ENCODE measurements at places on chromosomes 11 and 22.
A peak's percentile ranks its signal among the peaks of the same experiment; 100 is the strongest.

DNA sequence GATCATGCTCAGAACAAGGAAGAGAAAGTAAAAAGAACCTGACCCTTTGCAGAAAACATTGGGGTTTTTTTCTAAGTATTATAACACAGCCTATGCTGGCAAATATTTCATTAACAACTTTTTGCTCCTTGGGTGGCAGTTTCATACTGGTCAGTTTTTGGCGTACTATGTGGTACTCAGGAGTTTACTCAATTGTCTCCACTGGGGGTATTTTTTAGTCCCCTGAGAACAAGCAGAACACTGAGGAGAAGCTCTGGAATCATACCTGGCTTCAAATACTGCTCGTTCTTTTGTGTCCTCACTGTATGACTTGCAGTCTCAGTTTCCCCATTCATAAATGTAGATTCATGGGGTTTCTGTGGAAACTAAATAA is 90.4 kb downstream of the SERGEF start:
- no peak for DNase-seq

DNA sequence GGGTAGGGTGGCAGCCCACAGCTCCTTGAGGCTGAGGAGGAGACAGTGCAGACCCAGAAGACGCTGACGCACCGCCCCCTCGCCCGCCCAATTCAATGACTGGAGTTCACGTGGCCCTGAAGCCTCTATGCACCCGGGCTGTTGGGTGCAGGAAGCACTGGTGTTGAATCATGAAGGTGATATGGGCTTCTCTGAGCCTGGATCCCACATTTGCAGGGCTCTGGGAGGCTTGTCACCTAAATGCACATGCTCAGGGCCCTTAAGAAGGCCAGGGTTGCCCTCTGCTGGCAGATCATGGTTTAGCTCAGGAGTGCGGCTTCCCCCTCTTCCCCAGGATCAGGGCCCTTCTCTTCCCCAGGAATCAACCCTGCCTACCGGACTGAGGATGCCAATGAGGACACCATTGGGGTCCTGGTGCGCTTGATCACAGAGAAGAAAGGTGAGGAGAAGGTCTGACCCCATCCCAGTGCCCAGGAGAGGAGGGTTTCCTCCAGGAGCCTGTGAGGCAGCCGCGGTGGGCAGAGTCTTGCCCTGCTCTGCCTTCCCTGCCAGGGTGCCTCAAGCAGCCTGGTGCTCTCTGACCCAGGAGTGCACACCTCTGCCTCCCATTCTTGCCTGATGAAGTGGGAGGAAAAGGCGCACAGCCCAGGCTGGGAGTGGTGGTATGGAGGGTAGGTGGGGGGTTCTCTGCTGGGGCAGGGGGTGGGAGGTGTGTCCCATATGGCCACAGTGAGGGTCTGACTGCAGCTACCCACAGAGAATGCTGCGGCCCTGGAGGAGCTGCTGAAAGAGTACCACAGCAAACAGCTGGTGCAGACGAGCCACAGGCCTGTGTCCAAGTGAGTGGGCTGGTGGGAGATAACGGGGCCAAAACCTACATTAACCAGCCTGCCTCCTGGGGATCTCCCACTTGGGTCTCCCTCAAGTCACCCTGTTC is 17.5 kb downstream of the RELT start:
- DNase-seq = no peak

DNA sequence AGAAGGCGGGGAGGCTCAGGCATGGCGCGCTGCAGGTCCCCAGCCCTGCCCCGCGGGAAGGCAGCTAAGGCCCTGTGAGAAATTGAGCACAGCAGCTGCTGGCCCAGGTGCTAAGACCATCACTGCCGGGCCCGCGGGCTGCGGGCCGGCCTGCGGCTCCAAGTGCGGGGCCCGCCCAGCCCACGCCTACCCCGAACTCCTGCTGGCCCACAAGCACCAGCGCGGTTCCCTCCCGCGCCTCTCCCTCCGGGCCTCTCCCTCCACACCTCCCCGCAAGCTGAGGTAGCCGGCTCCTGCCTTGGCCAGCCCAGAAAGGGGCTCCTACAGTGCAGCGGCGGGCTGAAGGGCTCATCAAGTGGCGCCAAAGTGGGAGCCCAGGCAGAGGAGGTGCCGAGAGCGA is 4.6 kb upstream of the RDX start:
- DNase-seq = no peak

DNA sequence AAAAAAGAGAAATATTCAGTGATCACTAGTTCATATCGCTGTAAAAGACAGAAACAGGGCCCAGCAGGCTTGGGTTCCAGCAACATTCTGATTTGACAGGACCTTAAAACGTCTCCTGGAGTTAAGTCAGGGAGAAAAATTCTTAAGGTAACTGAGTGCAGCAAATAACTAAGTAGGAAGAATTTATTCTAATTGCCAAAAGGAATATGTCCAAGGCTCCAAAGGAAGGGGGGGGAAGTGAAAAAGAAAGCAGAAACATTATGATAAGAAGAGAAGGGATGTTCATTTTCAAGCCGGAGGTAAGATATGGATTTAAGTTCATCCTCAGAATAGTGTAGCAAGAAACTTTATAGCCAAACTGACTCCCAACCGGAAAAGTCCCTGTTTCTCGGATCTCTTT is 90.4 kb downstream of the WT1 start:
- no peak for DNase-seq

- peak; percentile 31 for DNase-seq
These were observed 76.5 kb upstream of the ARFGAP3 start for GRCh38 chr22:42933485-42934091.

DNA sequence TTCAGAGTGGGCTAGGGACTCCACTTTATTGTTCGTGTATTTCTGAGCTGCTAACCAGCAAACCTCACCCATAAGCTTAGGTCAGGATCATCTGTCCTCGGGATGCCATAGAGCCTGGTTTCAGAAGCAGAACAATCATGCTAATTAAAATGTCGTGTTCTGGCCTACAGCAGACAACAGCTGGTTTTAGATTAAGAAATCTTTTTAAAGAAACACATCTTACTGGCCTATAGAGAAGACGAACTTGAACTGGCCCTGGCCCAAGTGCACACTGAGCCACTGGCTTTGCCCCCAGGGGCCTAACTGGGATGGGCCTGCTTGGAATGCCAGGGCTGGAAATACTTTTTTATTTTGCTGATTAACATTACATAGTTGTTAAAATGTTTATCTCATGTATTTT is 63.2 kb downstream of the ALX4 start:
- DNase-seq = no peak

DNA sequence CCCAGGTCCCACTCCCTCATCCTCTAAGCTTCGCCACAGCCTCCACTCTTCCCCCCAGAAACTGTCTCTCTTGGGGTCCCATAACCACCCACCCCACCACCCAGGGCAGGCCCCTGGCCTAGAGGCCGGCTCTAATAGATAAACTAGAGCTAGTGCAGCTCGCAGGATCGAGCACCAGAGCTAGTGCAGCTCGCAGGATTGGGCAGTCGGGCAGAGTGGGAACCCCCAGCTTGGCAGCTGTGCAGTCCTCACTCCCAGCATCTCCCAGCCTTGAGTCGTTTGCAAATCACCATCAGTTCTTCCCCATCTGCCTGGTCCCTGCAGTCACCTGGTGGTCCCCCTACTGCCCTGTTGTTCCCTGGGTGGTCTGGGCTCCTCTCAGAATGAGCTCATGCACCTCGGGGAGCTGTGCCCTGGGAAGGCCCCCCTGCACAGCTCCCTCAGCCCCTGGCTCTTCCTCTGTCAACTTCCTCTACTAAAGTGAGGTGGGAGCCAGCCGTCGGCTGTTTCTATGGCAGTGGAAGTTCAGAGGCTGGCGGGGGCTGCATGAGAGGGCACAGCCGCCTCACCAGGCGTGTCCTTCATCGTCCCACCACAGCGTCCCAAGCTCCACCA is 15.5 kb upstream of the SHANK2 start:
- no peak for DNase-seq

DNA sequence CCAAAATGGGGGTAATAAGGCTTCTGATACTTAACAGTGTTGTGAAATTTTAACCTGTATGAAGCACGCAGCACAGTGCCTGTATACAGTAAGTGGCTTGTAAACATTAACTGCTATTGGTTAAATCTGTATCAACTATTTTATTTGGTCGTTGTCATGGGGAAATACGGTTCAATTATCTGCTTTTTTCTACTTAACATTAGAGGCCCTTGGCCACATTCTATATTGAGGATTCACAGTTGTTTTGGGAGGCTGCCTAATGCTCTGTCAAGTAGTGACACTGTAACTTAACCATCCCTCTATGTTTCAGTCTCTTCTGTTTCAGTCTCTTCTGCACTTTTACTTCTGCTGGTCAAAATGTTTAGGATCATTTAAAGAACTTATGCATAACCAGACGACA is 95.6 kb downstream of the LDLRAD3 start:
- DNase-seq = no peak

GRCh38 chr11:7186190-7186589 is 65.5 kb upstream of the SYT9 start:
- no peak for DNase-seq

DNA sequence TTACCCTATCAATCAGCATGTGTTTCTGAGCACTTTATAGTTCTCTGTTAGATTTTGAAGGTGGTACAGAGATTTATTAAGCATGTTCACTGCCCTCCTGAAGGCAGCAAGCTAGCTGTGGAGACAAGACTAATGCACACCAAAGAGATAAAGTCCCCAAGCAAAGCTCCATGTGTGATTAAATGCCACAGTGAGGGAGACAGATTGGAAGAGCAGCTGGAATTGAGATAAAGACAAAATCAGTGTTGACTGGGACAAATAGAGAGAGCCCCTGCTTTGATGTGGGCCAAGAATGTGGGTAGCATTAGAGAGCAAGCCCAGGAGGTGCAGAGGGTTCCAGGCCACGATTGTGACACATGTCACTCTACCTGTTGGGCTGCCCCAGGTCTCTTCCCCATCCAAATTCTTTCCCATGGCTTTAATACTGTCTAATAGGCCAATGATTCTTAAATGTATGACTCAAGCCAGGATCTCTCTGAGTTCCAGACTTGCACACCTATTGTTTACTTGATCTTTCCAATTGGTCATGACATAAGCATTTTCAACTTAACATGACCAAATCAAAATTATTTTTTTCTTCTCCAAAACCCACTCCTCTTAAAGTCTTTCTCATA is 60.1 kb upstream of the ZC3H12C start:
- no peak for DNase-seq

DNA sequence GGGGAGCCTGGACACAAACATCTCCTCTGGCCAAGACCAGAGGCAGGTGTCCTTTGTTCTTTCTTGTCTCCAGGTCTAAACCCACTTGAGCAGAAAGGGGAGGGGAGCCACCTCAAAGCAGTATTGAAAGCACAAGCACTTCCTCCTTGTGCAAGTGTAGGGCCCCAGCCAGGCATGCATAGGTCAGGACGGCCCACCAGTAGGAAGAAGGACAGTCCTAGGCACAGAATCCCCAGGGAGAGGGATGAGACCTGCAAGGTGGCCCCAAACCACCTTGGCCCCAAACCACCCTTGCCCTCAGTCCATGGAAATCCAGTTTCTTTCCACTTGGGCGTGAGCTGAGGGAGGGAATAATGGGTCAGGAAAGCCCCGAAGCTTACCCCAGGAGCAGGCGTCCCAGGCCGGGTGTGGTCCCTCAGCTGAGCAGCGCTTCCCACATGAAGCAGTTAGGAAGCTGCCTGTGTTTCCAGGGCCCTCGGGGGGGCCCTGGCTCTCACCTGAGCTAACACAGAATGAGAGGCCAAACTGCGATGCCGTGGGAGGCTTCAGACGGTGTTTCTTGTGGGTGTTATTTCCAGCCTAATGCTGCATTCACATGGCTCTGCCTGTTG is 20.4 kb upstream of the IGSF9B start:
- DNase-seq = no peak

DNA sequence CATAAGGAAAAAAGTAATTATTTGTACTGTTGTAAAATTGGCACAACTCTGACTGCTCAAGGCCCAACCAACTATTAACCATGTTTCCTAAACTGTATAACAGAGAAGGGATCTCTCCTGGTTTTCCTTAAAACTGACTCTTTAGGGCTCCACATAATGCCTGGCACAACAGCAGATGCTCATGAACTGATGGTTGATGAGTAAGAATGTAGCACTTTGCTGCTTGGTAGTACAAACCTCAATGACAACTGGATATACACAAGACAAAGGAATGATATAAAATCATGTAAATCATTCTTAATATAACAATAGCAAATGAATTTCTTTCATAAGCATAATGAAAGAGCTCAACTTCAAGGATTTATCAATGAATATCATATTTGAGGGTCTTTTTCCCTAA is 11.7 kb downstream of the MSANTD2 start:
- no peak for DNase-seq

- DNase-seq = no peak
These were observed 2.5 kb upstream of the RASGRP2 start for GRCh38 chr11:64746486-64746885.

GRCh38 chr11:125990244-125990643 is 44.4 kb downstream of the VSIG10L2 start:
- no peak for DNase-seq

- no peak for DNase-seq
These were observed 12.1 kb downstream of the OR10D3 start for GRCh38 chr11:124195189-124195734.

- no peak for DNase-seq
These were observed 19.4 kb downstream of the EHF start for GRCh38 chr11:34640050-34640923.

DNA sequence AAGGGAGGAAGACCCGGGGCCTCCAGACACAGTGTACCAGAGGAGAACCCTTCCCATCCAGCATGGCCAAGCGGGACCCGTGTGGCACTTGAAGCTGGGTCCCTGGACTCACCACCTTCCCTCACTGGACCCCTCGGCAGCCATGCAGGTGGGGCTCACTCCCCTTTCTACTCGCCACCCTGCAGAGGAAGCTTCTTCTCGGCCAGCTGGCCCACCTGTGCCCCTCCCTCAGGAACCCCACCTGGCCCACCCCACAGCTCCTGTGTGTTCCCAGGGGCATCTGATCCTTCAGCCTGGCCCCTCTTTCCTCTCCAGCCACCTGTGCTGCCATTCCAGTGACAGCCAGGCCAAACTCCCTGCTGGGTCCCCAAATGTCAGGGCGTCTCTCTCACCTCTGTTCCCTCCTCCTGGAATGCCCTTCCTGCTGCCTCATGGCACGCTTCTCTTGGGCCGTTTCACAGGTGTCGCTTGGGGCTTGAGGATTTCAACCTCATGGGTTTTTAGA is 38.0 kb downstream of the IGF2 start:
- DNase-seq = no peak

DNA sequence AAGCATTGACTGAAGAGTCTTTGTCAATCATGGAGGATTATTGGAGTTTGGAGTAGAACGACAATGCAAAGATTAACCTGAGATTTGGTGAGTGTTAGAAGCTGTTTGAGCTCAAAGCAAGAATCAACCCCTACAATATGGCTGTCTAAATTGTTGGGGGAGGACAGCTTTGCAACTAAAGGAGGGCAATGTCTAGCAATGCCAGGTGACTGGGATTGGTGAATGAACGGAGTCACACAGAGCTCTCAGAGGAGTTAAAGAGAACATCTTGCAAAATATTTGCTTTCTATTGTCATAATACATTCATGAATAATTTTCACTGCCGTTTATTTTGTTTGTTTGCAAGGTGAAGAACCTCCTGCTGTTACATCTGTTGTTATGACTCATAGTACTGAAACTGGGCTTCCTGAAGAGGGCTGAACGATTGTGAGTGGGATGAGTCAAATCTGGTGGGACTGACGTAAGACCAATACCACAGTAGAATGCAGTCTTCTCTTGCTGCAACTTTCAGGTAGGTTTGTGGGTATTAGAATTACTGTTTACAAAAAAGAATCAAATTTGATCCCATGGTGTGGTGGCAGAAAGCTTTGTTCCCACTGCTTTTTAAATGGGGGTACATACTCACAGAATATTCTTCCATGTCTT is 281.9 kb downstream of the CADM1 start:
- no peak for DNase-seq

- DNase-seq = no peak
These were observed 30.7 kb downstream of the BUD13 start for GRCh38 chr11:116742104-116742503.

GRCh38 chr22:20968281-20968977 is 1.4 kb downstream of the AIFM3 start:
- DNase-seq = no peak

GRCh38 chr11:107183953-107184352 is 165.7 kb upstream of the GUCY1A2 start:
- DNase-seq = no peak

Measured in activated CD8-positive, alpha-beta memory T cell treated with anti-CD3 and anti-CD28 coated beads for 48 hours (primary cell).